ENCODE measurements at places on chromosomes 1 and 21.

GRCh38 chr1:45191418-45191783 is 15.0 kb downstream of the ZSWIM5 start:
- no peak for DNase-seq

GRCh38 chr1:152189657-152190442 is 30.8 kb upstream of the RPTN start:
- DNase-seq, result peak; percentile 78

DNA sequence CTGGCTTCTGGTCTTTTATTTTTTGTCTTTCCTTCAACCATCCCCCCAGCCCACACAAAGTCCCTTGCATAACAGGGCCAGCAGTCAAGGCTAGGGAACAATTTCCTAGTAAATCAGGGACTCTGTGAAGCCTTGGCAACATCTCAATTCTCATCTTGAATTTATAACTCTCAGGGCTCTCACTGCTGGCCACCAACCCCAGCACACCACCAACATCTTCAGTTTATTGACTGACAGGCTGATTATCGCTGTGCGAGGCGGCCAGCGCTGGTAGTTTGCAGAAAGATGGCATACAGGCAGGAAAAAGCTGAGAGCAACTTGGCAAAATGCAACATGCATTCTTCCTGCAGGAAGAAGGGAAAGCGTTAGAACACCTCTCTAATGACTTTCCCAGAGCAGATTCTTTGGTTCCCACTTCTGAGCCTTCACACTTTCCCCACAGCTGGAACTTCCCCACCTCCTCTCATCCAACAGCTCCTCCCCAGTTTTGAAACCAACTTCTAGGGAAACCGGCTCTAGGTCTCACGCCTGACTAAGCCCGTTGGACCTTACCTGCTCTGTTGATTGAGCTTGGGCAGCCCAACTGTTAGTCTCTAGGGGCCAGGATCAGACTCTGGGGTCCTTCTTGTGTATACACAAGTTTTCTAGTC is 26.3 kb upstream of the CSF1 start:
- no peak for DNase-seq

GRCh38 chr1:231807541-231807940 is 181.0 kb downstream of the DISC1 start:
- no peak for DNase-seq

GRCh38 chr1:231240531-231240882 is 505 bp upstream of the GNPAT start:
- no peak for DNase-seq

- no peak for DNase-seq
Observed at GRCh38 chr1:37303884-37304574, 170.4 kb upstream of the ZC3H12A start.

DNA sequence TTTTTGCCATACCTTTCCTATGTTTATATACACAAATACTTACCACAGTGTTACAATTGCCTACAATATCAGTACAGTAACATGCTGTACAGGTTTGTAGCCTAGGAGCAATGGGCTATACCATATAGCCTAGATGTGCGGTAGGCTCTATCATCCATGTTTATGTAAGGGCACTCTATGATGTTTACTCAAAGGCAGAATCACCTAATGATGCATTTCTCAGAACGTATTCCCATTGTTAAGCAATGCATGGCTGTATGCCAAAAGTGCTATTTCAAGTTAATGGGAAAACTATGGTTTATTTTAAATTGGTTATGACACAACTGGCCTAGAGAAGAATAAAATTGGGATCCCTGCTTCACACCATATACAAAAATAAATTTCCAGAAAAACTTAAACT is 36.9 kb upstream of the DISP1 start:
- no peak for DNase-seq

Data from HAP-1 (cell line).